ENCODE measurements at places on chromosomes 6 and 20.
A peak's percentile ranks its signal among the peaks of the same experiment; 100 is the strongest.

DNA sequence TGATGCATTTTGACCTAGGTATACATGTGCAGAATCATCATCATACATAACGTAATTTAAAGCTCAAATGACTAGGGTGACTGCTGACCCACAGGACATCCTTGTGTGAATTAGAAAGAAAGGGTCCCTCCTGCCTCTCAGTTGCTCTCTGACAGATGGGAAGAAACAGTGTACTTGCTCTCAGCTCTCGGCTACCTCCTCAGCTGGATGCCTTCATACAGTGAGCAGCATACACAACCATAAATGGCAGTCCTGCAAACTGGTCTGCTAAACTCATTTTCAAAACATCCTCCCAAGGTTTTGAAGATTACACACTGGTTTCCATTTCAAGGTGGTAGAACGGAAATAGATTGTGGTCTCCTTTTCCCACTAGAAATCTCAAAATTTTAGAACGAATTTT is 26.3 kb downstream of the FILIP1 start:
- DNase-seq = no peak

DNA sequence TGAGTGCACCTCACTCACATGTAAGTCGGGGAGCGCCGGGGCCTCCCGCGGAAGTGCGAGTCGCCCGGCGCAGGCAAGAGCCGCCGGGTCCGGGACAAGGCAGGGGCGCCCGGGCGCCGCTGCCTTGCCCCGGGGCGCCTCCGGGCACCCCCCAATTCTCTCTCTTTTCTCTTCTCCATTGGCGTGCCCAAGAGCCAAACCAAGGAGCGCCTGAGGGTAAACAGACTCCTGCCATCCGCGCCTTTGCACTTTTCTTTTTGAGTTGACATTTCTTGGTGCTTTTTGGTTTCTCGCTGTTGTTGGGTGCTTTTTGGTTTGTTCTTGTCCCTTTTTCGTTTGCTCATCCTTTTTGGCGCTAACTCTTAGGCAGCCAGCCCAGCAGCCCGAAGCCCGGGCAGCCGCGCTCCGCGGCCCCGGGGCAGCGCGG is 36.8 kb downstream of the GNAS start:
- no peak for DNase-seq

- DNase-seq = no peak
These were observed 344.6 kb downstream of the UBE3D start for GRCh38 chr6:82720992-82721391.

DNA sequence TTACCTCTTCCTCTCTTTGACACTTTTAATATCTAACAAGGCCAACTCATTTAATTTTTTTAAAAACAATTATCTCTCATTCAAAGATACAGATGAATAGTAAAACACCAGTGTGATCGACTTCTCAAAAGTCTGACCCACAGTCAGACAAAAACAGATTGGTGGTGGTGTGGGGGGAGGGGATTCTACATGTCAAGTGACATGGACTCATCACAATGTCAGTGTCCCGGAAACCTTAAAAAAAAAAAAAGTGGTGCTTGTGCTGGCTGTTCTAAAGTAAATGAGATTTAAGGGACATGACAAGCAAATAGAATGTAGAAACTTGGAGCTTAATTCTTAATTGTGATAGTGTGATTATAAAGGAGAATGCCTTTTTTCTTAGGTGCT is 16.3 kb upstream of the RFPL4B start:
- no peak for DNase-seq

- peak; percentile 54 for DNase-seq
These were observed 98.5 kb upstream of the TMEM170B start for GRCh38 chr6:11439017-11439420.

DNA sequence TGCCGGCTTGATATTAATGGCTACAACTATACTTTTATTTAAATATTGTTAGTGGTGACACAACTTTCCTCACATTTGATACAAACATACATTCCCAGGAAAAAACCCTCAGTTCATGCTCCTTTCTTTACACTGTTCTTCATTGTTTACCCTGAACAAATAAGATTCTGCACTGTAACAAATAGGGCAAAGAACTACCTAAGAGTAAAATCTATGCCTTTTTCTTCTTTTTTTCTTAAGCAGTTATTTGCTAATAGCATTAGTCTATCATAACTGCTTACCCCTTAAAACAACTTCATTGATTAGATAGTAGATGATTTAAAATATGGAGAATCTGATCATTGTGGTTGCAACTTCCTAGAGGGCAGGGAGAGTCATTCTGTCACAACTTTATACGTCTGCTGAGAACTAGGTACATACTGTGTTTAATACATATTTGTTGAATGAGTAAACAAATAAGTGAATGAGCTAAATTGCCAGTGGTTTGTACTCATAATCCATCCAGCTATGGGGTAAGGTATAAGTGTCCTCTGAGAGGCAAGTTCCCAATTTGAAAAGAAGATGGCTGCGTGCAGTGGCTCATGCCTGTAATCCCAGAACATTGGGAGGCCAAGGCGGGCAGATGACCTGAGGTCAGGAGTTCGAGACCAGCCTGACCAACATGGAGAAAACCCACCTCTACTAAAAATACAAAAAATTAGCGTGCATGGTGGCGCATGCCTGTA is 161.0 kb downstream of the CDK19 start:
- no peak for DNase-seq

- no peak for DNase-seq
These were observed 45.2 kb upstream of the FANCE start for GRCh38 chr6:35406711-35407485.

DNA sequence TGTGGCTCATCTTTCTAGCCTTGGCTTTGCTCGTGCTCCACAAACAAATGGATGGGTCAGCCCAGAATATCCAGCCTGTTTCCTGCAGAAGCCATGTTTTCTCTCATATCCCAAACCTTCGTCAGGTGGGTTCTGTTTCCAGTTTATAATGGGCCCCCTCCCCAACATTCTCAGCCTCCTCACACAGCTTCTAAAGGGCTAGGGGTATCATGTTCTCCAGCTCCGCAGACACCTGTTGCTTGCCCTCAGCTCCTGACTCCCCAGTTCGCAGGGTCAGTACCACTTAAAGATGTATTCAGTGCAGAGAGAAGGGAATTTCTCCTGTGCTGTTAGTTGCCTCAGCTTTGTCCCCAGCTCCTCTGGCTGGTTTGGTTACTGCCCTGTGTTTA is 447.3 kb upstream of the JARID2 start:
- no peak for DNase-seq

GRCh38 chr6:166308033-166308768 is at the start of gene PRR18:
TSS of gene PRR18 (minus strand) at chr6:166308392. CDS start at chr6:166308142, 250 bp downstream.
- no peak for DNase-seq

- DNase-seq = no peak
These were observed 112.0 kb upstream of the MTHFD1L start for GRCh38 chr6:150753371-150754064.

DNA sequence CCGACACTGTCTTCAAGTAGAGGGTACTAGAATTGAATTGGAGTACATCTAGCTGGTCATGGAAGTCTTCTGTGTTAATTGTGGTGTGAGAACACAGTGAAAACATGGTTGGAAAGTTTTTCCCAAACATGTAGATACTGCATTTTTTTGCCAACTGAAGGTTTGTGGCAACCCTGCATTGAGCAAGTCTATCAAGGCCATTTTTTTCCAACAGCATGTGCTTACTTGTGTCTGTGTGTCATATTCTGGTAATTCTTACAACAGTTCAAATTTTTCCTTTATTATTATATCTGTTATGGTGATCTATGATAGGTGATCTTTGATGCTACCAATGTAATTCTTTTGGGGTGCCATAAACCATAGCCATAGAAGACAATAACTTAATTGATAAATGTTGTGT is 147.0 kb downstream of the MYB start:
- no peak for DNase-seq

DNA sequence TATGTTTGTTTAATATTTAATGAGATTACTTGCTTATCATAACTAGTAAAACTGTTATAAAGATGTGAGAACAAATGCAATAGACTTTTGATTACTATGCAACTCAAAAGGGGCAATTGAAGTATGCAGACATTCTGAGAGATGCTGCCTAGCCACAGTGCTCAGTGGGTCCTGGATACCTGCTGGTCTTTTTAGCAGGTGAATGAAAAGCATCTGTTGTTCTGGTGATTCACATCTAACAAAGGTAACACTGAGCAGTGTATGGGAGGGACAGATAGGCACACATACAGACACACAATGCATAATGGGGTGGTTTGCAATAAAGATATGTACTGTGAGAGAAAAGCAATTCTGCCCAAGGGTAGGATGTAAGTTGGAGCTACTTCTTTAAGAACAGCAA is 46.9 kb downstream of the OGFRL1 start:
- DNase-seq = no peak

- no peak for DNase-seq
These were observed 114.8 kb upstream of the CD93 start for GRCh38 chr20:23200914-23201313.

DNA sequence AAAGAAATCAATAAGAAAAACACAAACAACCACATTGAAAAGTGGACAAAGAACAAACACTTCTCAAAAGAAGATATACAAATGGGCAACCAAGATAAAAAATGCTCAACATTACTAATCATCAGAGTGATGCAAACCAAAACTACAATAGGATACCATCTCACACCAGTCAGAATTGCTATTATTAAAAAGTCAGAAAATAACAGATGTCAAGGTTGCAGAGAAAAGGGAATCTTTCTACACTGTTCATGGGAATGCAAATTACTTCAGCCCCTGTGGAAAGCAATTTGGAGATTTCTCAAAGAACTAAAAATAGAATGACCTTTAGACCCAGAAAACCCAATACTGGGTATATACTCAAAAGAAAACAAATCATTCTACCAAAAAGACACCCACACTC is 29.8 kb downstream of the KIF6 start:
- no peak for DNase-seq

DNA sequence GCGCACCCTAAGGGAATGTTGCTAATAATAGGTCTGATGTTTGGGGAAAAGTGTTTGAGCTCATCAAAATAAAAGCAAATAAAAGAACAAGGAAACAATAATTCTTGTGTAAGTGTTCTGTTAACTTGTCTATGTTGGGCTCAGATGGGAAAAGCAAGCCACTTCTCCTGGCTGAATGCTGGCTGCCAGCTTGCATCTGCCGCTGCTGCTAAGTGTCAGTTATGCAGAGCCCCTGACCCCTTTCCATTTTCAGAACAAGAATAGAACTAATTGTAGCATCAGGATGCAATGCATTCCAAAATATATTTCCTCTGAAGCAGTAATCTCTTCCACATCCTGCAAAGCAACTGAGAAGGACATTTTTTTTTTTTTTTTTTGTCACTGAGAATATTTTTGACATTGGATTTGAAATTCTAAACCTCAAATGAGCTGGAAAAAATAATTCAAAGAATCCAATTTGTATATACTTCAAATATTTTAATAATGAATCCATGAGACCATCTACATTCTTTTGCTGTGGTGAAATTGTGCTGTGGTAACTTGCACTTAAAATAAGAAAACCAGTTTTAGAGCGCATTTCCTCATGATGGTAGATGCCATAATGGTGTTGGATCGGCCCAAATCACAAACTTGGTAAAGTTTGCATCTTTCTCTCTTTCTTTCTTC is 43.9 kb upstream of the DEK start:
- DNase-seq = no peak

- no peak for DNase-seq
These were observed 4.2 kb upstream of the PPP1R14C start for GRCh38 chr6:150138638-150139037.

DNA sequence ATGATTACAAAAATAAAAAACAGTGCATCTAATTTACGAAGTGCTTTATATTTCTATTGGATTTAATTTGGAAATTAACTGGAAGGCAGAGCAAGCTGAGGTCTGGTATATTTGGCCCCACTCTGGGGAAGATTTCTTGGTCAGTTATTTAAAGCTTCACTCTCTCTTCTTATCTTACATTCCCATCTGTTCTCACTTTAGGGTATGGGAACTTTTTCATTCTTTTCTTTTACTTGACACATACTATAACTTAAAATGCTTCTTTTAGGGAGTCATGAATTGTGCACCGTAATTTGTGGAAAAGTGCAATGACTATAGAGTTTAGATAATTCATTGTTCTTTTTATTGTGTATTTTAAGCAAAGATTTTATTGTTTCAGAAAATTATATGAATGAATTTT is 170.4 kb downstream of the BCKDHB start:
- DNase-seq = no peak

- DNase-seq = no peak
These were observed 97.4 kb downstream of the LRFN2 start for GRCh38 chr6:40489798-40490197.

DNA sequence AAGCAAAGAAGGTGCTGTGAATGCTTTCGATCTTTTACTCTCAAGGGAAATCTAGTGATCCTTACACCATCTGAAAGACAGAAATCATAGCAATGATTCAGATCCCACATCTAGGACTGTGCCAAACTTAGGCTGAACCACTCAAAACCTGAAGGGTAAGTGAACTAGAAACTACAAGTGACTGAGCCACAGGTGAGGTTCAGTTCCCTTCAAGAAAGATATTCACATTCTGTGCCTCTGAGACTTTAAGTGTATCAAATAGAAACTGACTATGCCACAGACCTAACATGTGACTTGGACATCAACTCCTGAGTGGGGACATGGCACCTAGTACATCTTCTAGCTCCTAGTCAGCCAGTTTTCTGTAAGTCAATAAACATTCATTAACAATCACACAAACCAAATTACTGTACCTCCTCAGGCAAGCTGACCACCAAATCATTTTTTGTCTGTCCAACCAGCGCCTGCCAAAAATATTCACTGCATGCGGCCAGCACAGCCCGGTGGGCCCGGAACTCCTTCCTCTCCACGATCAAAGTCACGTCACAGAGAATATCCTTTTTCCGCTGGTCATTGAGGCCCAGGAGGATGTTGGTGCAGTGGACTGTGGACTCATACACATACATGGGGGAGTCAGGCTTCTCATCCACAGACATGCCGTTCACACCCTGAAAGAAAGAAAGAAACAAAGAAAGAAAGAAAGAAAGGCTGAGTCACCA is 114.1 kb downstream of the GJA10 start:
- DNase-seq = no peak

DNA sequence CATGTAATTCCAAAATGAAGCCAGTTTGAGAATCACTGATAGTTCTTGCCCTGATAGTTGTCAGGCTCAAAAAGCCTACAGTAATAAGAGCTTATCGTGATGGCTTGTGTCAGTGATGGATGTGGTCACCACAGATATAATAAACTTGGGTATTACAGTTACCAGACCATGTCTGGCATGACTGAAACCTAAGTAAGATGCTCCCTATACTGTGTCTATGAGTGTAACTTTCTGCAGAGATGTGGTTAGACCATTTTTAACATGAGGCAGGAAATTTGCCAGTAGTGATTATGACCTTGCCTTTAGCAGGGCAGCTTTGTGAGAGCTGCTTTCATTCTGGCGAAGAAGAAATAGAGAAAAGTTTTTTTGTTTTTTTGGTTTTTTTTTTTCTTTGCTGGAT is 90.2 kb downstream of the ANKS1A start:
- DNase-seq = no peak

Measured in inflammatory macrophage treated with lipopolysaccharide for 1 hour (primary cell).